ENCODE measurements at places on chromosomes 7 and 10.

DNA sequence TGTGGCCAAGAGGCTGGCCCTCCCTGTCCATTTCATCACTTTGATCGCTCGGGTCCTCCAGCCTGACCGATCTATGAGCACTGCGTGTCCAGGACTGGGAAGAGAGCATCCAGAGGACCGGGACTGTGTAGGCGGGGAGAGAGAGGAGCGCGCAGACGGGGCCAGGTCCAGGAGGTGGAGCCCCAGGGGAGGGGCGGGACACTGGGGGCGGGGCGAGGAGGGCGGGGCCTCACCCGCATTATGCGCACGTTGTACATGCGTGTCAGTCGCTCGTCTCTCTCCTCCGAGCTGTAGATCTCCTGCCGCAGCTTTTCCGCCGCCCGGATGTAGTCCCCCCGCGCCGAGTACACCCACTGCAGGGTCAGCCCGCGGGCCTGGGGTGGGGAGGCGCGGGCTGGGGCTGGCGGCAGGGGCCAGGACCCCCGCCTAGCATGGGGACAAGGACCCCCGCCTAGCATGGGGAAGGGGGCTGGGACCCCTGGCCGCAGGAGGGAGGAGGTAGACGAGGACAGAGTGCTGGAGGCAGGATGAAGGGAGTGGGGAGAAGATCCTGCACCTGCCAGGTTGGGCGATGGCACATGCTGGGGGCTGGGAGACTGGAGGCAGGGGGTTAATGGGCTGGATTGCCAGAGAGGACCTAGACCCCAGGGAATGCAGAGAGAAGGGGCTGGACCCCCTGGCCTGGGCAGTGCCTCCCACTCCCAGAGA is 14.3 kb downstream of the MOSPD3 start:
- DNase-seq, result peak; percentile 53

GRCh38 chr10:48901319-48901718 is 38.3 kb downstream of the LRRC18 start:
- DNase-seq, result no peak

DNA sequence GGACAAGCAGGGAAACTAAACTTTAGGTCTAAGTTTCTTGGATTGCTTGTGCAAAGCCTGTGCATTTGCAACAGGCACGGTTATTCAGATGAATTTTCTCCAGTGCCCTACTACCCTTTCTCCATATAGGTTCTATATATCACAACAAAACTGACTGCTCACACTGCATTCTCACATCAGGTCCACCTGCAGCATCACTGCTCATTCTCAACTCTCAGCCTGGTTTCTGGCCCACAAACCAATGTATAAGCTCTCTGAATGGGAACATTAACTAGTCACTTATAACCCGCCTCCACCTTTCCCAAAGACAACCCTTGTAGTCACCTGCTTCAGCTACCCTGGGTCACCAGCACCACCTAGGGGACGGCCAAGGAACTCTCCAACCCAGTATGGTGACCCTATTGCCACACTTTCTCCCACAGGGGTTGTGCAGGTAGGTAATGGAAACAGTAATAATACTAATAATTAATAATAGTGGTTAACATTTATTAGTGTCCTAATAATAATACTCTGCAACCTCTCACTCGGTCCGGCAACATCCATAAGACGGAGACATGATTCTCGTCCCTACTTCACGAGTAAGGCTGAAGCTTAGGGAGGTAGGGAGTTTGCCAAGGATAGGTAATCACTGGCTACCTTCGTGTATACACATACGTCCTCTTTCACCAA is 97.3 kb downstream of the CLEC2L start:
- DNase-seq, result no peak

DNA sequence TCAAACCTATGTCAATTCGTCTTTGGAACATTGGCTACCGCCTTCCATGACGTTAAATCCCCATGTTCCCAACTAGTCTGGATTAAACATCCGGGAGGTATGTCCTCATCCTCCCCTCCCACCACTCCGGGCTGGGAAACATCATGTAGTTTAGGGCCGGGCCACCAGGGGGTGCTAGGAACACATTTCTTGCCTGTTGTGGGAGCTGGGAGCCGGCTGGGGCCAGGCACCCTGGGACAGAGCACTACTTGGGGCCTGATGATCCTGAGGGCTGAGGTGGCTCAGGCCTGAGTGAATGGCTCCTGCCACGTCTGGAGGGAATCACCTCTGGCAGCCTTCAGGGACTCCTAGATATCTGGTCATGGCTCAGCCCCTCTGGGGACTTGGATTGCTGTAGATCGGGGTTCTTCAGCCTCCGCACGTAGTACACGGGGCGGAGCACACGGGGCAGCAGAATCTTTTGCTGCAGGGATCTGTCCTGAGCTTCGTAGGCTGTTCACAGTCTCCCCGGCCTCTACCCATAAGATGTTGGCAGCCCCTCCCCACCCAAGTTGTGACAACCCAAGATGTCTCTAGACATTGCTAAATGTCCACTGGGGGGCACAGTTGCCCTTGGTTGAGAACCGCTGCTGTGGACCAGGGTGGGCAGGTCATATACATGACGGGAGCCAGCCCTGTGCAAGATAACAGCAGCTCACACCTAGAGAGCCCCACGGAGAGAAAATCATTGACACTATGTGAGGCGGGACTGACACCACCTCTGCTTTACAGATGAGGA is 141.2 kb upstream of the ZNF716 start:
- DNase-seq, result no peak

GRCh38 chr10:13659887-13660550 is 73.3 kb downstream of the PRPF18 start:
- DNase-seq, result peak; percentile 60

GRCh38 chr7:113015034-113015645 is 71.5 kb downstream of the GPR85 start:
- DNase-seq, result no peak

GRCh38 chr10:132326344-132326889 is 5.6 kb upstream of the LRRC27 start:
- DNase-seq, result no peak

GRCh38 chr7:8823486-8823885 is 390.1 kb downstream of the NXPH1 start:
- DNase-seq, result no peak

DNA sequence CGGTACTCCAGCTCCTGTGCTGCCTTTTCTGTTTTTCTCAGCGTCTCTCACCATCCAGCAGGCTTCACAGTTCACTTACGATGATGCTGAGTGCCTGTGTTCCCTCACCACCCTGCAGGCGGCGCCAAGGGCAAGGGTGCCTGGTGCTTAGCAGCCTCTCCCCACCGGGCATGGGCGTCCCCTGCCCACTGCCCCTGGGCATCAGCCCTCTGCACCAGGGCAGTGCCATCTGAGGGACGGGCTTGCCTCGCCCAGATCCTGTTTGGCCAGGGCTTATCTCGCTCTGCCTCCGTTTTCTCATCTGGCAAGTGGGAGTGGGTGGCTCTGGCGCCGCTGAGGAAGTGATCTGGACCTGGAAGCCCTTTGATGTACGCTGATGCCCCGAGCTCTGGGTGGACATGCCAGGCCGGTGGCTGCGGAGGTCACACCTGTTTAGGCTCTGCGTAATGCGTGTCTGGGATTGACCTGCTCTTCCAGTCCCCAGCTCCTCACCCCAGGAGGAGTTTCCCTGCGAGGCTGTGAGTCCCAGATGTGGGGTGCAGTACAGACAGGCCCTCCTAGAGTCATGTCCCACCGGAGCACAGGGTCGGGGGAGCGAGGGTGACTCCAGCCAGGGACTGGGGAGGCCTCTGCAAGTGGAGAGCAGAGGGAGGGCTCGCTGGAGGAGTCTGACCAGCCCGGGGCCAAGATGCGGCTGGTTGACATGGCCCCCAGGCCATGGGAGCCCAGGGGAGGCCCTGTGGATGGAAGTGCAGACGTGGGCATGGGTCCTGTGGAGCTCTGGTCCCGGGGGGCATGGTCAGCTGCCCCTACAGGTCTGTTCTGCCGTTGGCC is 11.8 kb downstream of the TTYH3 start:
- DNase-seq, result no peak

- no peak for DNase-seq
Measured at GRCh38 chr7:111753968-111754367, 191.7 kb upstream of the IMMP2L start.

GRCh38 chr10:124465777-124466488 is 4.3 kb downstream of the LHPP start:
- DNase-seq, result no peak

DNA sequence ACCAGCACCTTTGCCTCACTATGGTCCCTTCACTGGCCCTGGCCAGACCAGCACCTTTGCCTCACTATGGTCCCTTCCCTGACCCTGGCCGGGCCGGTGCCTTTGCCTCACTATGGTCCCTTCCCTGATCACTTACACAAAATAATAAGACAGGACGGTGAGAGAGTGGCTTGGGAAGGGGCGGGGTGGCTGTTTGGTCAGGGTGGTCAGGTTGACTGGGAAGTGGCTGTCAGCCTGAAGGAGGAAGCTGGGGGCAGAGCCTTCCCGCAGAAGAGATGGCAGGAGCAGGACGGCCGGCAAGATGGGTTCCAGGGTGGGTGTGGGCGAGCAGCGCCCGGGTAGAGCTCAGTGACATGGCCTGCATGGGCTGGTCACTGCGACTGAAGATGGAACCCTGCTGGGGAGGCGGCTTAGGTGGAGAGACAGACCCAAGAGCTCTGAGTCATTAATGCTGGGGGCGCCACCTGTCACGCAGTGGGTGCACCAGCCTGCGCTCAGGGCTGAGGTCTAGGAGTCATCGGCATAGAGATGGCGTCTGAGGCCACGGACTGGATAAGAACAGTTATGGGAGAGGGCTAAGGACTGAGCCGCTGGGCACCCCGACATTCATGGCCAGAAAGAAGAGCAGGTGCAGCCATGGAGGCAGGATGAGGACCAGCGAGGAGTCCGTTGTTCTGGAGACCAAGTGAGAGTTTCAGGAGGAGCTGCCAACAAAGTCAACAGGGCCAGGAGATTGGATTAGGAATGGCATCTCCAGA is 91.8 kb downstream of the CHST15 start:
- no peak for DNase-seq

DNA sequence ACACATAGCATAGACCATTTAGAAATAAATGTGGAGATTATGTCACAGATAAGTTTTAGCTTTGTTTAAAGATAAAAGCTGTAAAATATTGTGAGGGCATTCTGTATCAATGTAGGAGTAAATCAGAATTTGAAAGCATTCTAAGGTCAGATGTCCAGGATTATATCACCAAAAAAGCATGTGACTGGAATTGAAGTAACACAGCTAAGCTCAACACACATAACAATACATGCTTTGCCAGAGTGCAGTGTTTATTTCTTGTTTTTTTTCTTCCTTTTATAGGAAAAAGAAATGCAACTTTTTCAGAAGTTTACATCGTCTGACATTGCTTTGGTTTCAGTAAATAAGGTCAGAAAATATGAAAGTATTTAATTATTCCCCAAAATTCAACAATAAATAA is 183.4 kb downstream of the HTR7 start:
- no peak for DNase-seq

DNA sequence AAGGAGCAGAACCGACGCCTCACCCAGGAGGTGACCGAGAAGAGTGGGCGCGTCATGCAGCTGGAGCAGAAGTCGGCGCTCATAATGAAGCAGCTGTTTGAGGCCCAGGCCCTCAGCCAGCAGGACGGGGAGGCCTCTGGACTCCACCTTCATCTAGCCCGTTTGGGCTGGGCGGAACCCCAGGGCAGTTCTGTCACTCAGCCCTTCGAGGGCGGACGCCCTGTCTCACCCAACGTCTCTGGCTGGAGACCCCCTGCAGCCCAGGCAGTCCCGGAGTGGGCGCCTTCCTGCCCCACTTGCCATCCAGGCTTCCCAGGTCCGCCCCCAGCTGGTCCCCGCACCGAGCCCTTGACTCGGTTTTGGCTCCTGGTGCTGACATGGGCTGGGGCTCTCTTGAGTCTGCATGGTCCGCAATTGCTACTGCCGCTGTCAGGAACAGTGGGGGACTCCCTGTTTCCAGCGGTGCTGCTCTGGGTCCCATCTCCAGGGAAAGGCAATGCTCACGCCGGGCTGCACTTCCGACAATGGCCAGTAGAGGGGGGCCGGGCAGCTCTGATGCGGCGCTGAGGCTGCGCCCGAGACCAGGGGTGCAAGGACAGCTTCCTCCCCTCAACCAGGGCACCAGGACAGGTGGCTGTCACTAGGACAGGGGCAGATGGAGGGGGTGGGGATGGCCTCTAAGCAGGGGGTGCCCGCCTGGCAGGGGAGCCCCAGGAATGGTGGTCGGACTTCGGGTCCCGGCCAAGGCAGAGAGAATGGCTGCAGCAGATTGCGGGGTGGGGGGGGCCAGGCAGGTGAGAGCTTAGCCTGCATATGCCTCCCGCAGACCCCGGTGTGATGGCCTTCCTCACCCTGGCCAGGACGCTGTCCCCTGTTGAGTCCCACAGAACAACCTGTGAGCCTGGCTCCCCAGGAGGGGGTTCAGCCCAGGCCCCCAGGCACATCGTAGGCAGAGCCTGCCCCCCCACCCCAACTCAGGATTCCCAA is 71.2 kb upstream of the KCTD7 start:
- DNase-seq, result peak; percentile 58

- no peak for DNase-seq
Measured at GRCh38 chr7:80548840-80549530, 37.1 kb upstream of the GNAT3 start.

- DNase-seq, result no peak
Measured at GRCh38 chr10:112755446-112756234, 194.4 kb upstream of the TCF7L2 start.

DNA sequence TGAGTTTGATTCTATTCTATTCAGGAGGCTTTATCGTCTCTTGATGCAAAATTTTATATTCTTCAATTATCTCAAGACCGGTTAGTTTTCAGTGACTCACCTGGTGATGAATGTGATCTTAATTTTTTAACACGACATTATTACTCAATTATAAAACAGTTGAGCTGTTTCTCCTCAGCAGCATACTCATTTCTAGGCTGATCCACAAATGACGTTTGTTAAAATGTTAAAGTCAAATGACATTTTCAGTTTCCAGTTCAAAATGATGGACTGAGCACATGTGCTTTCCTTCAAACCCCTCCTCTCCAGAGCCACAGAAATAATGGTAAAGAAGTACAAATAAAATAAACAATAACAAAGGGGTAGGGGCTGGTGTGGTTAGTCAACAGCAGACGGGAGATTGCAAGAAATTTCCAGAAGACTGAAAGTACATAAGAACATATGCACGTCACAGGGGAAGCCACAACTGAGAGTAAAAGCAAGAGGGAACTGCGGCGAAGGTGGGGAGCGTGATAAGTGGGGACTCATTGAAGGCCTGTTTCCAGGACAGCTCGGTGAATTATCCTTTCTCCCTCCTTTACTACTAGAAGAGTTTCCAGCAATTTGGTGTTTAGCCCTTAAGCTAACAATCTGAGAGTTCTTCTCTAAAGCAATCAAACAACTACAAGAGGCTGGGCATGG is 10.9 kb downstream of the MACROH2A2 start:
- no peak for DNase-seq

DNA sequence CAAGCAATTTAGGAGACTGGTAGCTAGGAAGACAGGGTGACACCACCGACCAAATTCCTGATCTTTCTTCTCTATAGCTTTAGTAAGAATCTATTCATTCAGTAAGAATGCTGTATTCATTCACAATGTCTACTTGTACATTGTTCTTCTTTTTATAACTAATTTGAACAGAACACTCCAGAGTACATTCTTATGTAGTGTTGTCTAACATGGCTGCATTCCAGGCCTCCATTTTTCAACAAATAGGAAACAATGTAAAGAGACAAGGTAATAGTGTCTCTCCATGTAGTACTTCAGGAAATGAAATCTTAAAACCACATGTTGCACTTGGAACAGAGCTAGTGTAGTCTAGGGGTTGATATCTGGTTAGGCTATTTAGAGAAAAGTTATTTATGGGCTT is 1.8 kb downstream of the VCL start:
- no peak for DNase-seq

- no peak for DNase-seq
Measured at GRCh38 chr10:88004451-88004850, 141.0 kb downstream of the PTEN start.
